ENCODE measurements at places on chromosomes 11 and 22.

DNA sequence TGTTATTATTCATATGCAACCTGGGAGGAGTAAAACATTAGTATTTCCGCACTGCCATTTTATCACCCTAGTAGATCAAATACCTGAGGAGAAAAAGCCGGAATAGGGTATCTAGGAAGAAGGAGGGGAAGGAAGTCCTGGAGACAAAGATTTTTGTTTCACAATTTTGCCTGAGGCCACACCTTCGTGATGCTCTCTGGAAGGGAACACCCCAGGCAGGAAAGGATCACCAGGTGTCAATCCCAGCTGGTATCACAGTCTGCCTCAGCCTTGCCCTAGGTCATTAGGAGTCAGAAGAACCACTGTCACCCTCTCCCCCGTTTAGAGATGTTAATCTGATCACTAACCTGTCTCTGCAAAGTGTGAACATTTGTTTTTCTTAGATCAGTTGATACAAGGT, 35.4 kb upstream of the IGSF9B start:
- DNase-seq: no peak

- no peak for DNase-seq
Measured at GRCh38 chr11:119937412-119937811, 200.5 kb downstream of the TRIM29 start.

DNA sequence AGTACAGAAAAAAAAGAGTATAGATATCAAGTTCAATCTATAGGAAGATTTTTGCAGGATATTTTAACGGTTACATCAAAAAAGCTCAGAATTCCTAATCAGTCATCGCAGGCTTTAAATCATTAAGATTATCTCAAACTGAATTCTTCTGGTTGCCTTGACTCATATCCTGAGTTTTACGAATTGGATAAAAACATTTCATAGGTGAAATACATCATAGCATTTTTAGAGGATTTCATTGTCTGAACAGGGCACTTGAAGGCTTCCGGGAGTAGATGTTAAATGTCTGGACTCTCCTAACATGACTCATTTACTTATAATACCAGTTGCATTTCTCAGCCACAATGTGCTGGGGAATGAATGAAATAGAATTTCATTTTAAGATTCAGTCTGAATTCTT, 2216.6 kb upstream of the RAG2 start:
- no peak for DNase-seq

DNA sequence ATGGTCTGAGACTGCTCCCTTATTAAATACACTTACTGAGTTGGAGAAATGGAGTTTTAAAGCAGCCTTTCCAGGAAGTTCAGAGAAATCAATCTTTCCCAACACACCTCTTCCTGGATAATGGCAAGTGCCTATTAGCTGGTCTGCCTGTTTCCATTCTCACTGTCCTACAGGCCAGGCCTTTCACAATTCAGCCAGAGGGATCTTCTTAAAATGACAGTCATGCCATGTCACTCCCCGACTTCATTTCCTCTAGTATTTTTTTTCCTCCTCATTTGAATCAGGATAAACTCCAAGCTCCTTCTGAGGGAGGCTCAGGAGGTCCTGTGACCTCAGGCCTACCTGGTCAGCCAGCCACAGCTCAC, 62.6 kb downstream of the FDX1 start:
- DNase-seq: no peak

DNA sequence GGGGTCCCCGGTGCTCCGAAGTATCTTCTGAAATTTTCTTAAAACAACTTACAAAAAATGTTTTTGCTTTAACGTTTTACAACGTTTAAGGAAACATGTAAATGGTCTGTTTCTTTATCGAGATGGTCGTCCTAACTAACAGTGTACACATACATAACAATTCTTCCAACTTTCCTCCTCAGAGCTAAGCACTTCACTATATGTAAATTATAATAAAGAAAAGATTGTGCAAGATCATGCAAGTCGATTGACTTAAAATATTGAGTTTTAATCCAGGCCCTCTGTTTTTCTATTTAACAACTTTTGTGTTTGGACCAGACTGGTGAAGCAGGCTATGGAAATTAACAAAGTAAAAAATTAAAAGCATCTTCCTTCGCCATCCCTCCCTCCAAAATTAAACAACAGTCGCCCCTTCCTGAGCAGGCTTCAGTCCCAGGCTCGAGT, 4.9 kb downstream of the ALX4 start:
- DNase-seq: no peak

- DNase-seq: no peak
Measured at GRCh38 chr11:43908683-43909082, 28.1 kb downstream of the ALKBH3 start.

GRCh38 chr22:27798511-27799014, 3.0 kb downstream of the MN1 start:
- DNase-seq: no peak

GRCh38 chr22:37229012-37229804, 14.9 kb downstream of the RAC2 start:
- DNase-seq: peak; percentile 59

DNA sequence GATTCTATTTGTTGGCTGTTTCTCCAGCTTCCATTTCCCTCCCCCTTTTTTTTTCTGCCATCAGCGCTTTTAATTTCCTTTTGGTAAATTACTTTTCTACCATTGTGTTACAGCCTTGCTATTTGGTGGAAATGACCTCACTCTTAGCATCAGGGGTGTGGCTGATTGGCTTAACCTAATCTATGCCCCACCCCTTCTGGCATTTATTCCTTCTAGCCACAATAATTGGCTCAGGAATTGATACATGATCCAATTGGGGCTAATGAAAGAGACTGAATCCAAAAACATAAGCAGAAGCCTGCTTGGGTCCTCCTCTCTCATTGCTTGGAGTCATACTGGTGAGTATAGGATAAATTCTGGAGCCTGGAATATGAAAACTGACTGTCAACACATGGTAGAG, 402.4 kb upstream of the LRRC4C start:
- no peak for DNase-seq

DNA sequence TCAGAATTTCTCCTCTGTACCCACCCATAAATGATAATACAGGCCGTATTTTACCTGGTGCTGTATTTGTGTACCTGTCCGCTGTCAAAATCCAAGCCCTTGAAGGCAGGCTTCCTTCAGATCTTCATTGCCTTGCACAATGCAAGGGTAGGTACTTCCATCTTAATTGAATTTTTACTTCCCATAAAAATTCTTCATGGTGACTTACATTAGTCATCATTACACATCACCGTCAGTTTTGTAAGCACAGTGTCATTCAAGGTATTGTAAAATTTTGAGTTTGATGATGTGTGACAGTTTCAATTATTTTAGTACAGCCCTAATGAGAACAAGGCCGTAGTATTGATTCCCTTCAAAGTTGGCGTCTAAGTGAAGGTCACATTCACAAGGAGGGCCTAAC, 770 bp upstream of the TSG101 start:
- no peak for DNase-seq

DNA sequence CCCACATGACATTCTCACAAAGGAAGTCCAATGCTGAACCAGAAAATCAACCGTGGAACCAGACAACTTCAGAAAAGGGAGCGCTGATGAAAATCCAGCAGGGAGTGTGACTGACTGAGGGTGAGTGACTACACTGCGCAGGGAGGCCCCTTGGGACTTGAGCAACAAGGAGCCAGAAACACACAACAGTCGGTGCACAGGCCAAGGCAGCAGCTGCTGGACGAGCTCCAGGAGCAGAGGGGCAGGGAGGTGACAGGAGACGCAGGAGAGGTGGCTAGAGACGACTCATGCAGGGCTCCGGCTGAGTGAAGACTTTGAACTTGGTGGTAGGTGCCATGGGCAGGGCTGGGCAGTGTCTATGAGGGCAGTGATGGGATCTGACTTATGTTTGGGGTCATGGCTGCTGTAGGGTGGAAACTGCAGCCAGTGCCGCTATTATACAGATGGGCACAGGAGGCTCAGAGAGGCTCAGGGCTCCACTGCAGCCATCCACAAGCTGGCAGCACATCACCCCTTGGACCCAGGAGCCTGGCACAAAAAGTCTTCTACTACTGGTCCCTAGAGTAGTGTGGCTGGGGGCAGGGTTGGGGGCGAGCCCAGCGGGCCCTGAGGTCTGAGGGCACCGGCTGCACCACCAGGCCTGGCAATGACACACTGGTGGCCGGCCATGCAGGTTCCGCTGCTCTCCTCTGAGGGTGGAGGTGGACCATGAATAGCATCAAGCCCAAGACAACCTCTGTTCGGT, 10.3 kb upstream of the FADD start:
- DNase-seq: no peak

DNA sequence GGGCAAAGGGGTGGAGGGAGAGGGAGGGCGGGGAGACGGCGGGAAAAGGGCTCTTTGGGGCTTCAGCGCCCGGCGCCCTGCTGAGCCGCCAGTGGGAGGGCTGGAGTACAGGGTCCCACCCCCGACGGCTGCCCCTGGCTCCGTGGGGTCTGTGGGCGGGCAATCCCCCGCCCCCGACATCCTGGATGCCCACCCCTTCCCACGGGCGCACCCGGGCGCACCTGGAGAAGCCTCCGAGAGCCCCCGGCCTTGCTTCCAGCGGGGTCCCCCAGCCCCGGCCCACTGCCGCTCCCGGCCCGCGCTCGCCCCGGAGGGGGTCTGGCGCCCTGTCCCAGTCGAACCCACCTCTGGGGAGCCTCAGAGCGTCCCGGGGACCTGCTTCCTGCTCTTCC, 394 bp downstream of the CHRM4 start:
- no peak for DNase-seq

DNA sequence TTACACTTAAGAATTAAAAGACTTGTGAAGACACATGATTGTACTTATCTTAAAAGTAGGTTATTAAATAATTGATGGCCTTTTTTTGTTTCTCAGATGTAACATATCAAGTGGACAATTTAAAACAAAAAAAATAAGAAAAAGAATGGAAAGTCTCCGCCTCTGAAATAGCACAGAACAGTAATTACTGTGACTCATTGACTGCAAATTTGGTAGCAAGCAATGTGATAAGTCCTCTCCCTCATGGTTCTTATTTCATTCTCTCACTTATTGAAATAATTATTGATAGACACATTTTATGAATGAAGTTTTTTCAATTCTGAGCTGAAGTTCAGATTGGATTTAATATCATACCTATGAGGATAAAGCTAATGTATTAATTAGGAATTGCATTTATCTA, 717.9 kb upstream of the LUZP2 start:
- DNase-seq: no peak

GRCh38 chr11:20647976-20648565, 21.3 kb upstream of the NELL1 start:
- DNase-seq: peak; percentile 36

GRCh38 chr11:10984250-10984649, 126.4 kb upstream of the ZBED5 start:
- no peak for DNase-seq

GRCh38 chr22:44811141-44811540, 58.8 kb downstream of the ARHGAP8 start:
- DNase-seq: no peak

DNA sequence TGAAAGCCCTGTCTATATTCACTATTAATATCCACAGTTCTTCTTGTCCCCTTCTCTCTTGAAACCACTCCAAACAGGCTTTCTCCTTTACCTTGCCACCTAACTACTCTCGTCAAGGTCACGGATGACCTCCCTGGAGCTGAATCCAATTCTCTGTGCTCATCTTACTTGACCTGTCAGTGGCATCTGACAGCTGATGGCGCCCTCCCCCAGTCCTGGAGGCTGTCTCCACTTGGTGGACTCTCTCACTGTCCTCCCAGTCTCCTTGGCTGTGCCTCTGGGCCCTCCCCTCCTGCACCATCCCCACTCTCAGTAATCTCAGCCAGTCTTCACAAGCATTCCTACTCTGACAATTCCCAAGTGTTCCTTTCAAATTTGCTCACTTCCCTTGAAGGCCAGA, 8.7 kb downstream of the TNKS1BP1 start:
- no peak for DNase-seq

- peak; percentile 49 for DNase-seq
Measured at GRCh38 chr22:30047364-30047738, 32.9 kb upstream of the HORMAD2 start.

DNA sequence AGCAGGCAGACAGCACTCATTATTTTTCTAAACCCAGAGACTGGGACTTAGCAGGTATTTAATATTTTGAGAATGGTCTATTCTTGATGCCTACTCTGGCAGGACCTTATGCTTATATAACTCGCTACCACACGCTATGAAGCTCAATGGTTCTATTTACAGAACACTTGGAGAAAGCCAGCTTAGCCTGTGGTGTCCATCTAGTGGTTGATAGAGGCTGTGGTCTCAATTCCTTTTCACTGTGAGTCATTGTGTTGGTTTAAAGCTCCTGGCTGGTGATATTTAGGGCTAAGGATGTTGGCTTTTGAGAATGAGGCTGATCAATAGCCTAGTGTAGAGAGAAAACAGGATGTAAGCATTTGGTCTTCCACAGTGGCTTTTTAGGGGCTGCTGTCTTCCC, 206.4 kb downstream of the DBX1 start:
- DNase-seq: no peak

DNA sequence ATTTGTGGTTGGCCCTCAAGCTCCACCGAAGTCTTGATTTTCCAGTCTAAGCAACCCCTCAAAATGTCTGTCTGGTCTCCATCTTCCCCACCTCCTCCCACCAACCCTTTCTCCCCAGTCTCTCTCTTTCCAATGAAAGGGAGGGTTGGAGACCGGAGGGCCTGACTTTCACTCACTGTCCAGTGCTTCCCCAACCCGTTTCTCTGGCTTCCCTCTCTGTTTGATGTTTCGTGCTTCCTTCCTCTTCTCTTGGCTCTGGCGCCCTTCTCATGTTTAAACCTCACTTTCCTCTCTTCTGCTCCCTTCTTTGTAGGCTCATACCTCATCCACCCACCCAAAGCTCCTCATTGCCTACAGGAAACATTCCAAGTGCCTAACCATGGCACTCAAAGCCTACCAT, 11.1 kb upstream of the VPS37C start:
- DNase-seq: no peak

DNA sequence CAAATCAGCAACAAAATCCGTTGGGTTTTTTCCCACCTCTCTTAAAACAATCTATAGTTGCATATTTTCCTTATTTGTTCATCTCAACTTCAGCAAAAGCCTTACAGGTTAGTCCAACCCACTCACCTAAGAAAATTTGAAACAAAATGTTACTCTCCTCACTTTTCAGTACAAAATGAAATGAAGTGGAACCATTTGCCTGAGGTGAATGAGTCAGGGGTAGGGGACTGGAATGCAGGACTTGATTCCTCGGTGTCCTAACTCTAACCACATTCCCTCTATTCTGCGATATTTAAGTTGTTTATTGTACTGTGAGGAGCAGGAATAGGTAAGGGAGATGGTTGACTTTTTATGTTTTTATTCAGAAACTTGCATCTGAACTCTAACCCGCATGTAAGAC, 16.4 kb downstream of the ATP5MG start:
- no peak for DNase-seq
